Fibroblast of upper back skin (primary cell): ENCODE measurements at places on chromosomes 7 and 10.

DNA sequence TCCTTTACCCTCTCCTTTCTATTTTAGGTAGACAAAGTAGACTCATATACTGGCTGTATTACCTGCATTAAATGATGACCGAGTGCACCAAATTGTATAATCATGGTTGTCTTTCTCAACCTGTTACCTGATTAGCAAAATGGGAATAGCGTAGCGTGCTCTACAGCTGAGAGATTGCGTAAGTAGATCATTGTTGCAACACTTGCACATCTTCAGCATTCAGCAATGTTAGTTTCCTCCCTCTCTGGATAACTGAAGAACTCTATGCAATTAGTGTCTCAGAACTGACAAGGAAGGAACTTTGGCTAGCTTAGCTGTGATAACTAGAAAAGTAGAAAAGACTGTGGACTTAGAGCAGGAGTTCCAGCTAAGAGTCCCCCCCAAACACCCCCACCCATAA, 787.4 kb downstream of the PHTF2 start:
- no peak for DNase-seq

GRCh38 chr10:31018962-31019361, 12.7 kb downstream of the ZNF438 start:
- no peak for DNase-seq

GRCh38 chr7:28686418-28686800, 271.7 kb downstream of the TRIL start:
- peak; percentile 75 for DNase-seq

GRCh38 chr10:49285232-49285631, 13.7 kb upstream of the C10orf71 start:
- DNase-seq: peak; percentile 13

- no peak for DNase-seq
These were observed 186.7 kb downstream of the SLC25A13 start for GRCh38 chr7:96135241-96135640.

DNA sequence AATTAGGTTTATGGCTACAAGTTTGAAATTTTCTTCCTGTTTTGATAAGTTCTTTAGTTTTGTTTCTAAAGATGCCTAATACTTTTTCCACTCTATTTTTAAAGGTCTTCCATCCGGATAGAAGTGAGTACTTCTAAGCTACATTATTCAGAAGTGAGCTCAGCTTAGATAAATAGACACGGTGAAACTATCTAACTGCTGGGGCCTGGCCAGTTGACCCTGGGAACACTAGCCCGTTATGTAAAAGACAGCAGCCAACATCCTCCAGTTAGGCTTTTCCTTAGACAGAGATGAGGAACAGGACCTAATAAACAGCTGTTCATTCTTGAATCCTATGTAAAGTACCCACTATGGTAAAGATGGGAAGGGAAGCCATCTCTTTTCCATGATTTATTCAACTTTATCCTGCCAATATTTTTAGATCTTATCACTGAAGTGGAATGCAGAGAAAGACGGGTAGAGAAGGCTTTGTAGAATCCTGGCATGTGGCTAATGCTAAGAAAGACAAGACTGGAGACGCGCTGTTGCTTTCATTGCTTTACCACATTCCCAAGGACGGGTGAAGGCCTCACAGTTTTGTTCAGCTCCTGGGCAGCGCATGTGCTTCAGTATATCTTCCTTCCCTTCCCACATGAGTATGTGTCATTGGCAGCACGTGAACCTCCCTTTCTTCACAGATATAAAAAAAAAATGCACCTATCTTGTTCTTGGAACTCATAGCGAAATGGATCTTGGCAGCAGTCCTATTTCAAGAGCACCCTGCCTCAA, 340.0 kb upstream of the MEOX2 start:
- peak; percentile 46 for DNase-seq

GRCh38 chr7:156840134-156840533, 52.8 kb downstream of the LMBR1 start:
- DNase-seq: no peak

DNA sequence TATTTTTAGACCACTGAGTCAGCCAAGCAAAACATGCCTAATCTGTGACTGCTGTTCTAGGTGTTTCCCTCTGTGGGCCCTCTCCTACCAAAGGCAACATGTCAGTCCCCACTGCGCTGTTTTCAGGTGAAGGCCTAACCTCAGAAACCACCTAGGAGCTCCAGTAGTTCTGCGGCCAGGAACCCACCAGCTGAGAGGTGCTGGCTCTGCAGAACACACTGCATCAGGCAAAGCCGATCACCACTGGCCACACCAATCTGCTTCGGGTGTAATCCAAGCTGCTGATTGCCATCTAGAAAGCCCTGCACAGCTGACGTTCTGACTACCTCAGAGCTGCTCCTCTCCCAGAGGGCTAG, 14.9 kb downstream of the CAMK2G start:
- no peak for DNase-seq

- no peak for DNase-seq
These were observed 51.9 kb downstream of the FAM13C start for GRCh38 chr10:59310324-59310914.

DNA sequence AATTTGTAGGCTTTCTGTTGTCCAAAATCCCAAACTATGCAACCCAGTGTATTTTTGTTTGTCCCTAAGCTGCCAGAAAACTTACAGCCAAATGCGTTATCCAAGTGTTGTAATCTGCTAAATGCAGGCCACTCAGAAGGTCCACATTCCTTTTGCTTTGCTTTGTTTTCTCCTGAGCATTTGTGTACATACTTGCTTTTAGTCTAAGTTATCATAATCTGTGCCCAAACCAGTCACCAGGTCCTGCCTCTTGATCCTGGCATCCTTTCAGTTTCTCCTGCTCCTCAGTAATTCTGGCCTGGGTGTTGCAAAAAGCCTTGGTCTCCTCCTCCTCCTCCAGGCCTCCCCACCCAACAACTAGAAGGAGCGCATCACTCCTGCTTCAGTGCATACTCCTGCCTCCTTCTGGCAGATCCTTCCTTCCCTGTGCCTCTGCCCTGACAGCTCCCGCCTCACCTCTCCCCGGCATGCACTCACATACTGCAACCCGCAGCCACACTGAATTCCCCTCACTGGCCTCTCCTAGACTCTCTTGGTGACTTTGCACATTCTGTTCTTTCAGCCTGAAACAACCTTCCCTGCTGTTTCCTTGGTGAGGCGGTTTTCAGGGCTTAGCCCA, 2.3 kb downstream of the DENND2A start:
- DNase-seq: peak; percentile 52

DNA sequence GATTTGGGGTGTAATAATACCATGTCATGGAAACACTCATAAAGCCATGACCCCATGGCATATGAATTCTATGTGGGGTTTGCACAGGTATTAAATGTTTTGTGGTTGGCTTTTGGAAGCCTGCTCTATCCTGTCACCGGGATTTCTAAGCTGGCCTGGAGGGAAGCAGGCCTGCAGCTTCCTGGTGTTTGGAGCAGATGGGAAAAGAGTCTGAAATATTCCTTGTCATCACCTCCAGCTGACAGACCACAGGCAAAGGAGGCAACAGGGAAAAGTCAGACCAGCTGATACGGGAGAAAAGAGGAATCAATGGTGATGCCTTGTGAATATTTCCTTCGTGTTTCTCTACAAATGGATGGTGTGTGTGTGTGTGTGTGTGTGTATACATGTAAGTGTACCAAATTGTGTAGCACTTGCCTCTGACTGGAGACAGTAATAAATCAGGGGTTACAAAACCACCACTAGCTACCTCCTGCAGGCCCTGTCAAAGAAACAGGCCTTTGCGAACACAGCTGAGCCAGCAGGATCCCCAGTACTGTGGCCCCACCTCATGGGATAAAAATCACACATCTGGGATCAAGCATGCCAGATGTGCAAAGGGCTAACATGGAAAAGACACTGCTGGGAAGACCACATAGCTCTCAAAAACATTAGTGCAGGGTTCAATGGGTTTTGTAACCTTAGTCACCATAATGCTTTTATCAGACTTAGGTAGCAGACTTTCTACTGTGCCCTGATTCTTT, 120.8 kb upstream of the HPS1 start:
- DNase-seq: peak; percentile 40

DNA sequence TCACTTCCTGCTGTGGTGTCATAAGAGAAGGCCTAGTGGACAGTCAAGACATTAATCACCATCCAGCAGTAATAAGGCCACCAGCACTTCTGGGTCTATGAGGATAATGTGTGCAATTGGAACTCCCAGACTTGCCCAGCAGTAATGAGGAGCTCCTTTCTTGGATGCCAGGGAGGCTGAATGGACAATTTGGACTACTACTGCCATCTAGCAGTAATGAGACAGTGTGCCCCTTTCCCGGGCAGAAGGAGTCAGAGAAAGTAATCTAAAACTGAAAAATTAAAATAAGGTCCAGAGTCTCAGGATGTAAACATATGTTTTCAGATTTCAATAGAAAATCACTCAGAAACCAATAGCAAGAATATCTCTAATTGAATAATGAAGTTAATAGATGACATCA, 400.4 kb downstream of the CDC14C start:
- DNase-seq: peak; percentile 2

GRCh38 chr10:71623098-71623985, 96.2 kb downstream of the C10orf105 start:
- peak; percentile 25 for DNase-seq

GRCh38 chr7:116212869-116213268, 2.5 kb downstream of the TES start:
- DNase-seq: peak; percentile 61

- no peak for DNase-seq
These were observed 21.5 kb upstream of the NAMPT start for GRCh38 chr7:106306256-106306655.

- no peak for DNase-seq
These were observed 293.4 kb upstream of the DKK1 start for GRCh38 chr10:52020702-52021101.

DNA sequence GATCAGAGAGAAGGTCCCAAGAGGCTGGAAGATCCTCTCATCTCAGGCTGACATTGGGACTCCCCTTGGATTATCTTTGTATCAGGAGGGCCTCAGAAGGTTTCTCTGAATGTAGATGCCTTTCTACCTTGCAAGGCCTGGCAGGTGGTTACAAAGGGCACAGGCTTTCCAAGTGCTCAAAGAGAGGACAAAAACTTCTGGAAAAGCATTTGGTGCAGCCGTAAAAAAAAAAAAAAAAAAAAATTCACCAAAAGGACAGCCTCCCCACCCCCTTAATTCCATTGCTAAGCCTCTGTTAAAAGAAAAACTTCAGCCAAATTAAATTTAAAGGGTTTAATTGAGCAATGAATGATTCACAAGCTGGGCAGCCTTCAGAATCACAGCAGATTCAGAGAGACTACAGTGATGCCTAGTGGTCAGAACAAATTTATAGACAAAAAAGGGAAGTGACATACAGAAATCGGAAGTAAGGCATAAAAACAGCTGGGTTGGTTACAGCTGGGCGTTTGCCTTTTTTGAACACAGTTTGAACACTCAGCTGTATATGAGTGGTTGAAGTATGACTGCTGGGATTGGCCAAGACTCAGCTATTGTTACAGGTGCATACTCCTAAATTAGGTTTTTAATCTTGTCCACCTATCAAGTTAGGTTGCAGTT, 42.5 kb upstream of the LRGUK start:
- no peak for DNase-seq

- DNase-seq: peak; percentile 76
These were observed 5.5 kb upstream of the LIPN start for GRCh38 chr10:88754287-88754686.
